ENCODE measurements at places on chromosomes 7 and 10.

- DNase-seq, result no peak
Observed at GRCh38 chr7:2539031-2539911, 16.1 kb downstream of the BRAT1 start.

GRCh38 chr10:97321804-97322190 is 2.7 kb downstream of the FRAT1 start:
- DNase-seq, result no peak

GRCh38 chr7:767941-768731 is 41.1 kb upstream of the PRKAR1B start:
- no peak for DNase-seq

- no peak for DNase-seq
Observed at GRCh38 chr7:34157137-34157536, 251.8 kb downstream of the BMPER start.

DNA sequence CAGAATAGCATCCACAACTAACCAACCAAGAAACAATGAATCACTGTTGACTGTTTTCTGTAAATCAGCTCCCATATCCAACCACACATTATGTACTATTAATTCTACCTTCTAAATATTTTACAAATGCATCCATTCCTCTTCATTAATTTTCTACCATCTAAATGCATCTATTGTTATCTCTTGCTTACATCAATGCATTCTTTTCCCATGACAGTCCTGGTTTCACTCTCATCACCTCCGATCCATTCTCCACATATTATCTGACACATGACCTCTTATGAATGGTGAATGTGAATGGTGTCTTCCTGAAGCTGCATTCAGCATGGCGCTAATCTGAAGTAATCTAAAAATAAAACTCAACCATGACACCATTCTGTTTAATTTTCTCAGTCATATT is 153.8 kb upstream of the CALCR start:
- DNase-seq, result no peak

GRCh38 chr7:37354656-37355131 is 94.0 kb downstream of the ELMO1 start:
- no peak for DNase-seq

DNA sequence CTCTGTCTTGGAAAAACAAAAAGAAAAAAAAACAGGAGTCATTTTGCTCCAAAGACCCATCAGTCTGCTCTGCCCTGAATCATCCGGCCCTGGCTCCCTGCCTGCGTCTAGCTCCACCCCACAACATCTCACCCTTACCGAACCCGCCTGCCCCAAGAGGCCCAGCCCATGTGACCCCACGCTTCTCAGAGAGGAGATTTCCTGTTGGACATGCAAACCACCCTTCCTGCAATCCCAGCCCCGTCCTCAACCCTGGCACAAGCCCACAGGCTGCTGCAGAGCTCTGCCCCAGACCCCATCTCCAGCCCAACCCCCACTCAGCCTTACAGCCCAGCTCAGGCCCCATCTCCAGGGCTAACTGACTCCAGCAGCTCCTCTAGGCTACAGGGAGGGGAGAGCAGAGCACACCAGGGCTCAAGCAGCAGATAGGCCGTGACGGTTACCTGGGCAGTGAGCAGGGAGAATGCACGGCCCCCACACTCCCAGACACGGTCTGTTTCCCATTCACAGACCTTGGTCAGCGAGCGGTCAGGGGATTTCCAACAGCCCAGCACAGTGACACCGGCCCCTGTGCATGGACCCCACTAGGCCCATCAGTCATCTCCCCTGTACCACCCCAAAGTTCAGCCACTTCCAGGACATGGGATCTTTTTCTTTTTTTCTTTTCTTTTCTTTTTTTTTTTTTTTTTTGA is 69.9 kb upstream of the GTF2I start:
- DNase-seq, result no peak

DNA sequence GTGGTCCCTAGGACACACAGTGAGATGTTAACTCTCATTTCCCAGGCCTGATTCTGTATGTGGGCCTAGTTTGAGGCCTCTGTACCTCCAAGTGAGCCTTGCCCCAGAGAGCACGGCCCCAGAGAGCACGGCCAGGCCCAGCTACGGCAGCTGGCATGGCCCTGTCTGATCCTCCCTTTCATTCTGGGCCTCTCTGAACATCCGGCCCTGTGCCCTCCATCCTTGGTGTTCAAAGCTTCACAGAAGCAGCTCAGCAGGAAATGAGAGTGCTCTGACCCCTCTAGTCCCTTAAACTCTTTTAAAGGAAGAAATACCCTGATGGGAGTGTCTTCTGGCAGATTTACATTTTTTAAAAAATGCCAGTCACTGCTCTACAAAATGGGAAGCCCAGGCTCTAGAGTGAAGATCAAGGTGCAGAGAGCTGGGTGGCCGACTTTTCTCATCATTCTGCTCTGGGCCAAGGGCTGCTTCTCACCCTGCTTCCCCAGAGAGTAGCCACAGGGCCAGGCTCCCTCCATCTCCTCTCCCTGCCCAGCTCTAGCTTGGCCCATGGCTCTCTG is 171.9 kb downstream of the RPS24 start:
- DNase-seq, result no peak

GRCh38 chr7:83791737-83792136 is 142.8 kb upstream of the SEMA3E start:
- no peak for DNase-seq

GRCh38 chr7:107847168-107847835 is 43.7 kb upstream of the DLD start:
- no peak for DNase-seq

- DNase-seq, result no peak
Observed at GRCh38 chr10:124869941-124870340, 68.3 kb downstream of the ABRAXAS2 start.

DNA sequence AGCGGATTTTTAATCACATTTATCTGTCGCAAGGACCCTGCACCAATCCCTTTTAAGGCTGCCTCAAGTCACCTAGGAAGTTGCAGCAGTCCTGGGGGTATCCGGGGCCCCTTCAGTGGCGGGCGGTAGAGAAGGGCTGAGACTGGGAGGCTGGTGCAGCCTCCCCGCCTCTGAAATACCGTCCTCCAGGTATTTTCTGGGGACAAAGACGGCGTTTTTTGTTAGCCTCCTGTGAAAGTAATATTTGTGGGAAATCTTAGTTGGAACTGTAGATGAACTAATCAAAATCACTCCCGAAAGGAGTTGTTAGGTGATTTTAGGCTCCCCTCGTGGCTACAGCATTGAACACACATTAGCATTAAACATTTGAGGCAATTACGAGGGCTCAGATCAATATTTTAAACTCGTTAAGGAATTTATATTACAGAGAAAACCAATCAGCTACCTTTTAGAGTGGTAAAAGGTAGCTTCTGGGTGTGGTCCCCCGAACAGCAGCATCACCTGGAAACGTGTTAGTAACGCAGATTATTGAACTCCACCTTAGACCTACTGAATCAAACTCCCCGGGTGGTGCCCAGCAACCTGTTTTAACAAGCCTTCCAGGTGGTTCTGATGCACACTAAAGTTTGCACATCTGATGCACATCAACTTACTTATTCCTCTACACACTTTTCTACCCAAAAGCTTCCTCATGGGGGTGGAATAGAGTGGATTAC is 530 bp upstream of the ANXA7 start:
- no peak for DNase-seq

DNA sequence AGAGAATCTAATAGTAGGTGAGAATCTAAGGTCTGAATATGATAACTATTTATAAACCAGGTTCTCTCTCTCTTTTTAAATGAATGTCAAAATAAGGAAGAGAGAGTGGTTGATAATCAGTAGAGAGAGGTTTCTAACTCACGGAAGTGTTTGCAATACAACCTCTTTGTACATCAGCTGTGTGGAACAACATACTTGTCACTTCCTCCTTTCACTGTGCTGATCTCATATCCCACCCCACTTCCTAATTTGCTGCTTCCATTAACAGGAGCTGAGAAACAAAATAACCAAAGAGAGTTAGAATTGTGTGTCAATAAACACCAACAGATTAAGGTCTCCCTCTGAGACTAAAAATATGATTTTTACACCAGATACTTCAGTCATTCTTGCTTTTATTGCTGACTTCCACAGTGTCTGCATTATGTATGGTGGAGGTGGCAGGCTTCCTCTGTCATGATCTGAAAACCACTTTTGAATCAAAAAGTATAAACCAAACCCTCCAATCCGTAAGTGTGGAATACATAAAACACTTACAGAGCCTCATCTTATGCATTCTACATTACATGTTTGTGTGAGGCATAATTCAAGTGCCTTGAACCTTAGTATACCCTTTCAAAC is 25.0 kb downstream of the CACUL1 start:
- DNase-seq, result no peak

GRCh38 chr7:37371755-37372154 is 76.9 kb downstream of the ELMO1 start:
- no peak for DNase-seq

DNA sequence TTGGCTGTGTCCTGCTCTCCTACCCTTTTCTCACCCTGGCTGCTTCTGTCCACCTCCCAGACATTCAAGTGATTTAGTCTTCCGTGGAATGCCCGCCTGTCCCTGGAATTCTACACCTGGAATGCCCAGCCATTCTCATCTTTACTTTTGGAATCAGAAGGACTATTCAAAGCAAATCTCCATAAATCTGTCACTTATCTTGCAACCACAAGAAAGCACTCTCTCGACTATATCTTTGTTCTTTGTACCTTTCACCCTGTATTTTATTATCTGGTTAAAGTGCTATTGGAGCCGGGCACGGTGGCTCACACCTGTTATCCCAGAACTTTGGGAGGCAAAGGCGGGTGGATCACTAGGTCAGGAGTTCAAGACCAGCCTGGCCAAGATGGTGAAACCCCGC is 79.3 kb upstream of the KMT2E start:
- no peak for DNase-seq

DNA sequence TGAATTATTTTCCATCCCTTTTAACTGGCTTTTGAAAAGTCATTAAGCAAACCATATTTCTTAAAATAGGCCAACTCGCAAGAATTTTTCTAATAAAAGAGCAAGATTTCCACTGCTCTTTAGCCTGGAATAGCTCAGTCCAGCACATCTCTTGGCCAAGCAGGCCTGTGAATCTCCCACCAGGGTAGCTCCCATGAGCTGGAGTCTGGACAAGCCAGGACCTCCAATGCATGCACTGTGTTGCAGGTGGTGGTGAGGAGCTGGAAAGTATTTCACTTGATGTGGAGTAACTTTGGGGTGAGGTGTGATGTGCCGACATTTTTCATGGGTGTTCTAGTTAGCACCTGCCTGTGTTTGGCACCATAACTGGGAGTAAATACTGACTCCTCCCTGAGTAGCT is 117.3 kb upstream of the TBX20 start:
- DNase-seq, result no peak

- DNase-seq, result no peak
Observed at GRCh38 chr10:70791386-70792039, 6.3 kb upstream of the TBATA start.

DNA sequence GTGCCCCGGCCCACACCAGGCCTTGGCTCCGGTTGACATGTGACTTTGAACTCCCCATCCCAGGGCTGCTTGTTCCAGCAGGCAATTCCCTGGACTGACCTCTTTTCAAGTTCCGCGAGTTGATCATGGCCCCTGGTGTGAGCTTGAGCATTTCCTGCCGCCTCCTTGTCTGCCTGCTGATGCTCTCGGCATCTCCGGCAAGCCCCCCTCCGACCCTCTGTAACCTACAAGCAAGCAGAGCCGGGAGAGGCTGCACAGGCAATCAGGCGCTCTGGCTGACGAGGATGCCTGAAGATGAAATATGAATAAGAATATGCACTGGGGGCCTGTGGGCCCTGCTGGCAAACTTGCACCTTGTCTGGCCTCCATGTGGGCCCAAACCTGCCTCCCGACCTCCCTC is 304.9 kb upstream of the MKI67 start:
- no peak for DNase-seq

DNA sequence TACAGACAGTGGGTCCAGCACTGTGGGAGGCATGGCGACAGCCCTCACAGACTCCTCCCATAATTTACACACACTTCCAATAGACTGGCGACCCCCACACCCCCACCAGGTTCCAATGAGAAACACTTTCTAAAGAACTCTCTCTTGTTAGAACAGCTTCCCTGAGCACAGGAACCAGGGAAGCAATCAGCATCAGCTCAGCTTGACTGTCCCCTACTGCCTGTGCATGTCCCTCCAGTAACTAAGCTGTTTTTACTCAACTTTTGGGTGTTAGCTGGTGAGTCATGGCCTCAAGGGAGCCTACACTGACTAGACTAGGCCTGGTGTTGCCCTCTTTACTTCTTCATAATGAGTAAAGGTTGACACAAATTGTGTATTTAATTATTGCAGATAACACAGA is 32.6 kb upstream of the HERPUD2 start:
- DNase-seq, result no peak

DNA sequence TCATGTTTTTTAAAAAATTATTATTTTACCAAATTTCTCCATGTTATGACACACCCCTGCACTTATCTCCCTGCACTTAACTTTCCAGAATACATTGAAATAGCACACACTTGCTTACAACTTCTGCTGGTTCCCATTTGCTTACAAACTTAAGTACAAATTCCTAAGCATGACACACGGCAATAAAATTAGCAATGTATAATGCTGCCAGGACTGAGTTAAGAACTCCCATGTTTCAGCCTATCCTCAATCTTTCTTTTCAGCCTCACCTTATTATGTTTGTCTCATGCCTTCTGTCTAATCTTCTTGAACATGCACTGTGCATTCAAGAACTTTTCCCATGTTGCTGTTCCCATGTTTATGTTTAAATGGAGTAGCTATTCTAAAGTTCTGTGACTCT is 40.8 kb downstream of the PRPS1L1 start:
- no peak for DNase-seq

- DNase-seq, result no peak
Observed at GRCh38 chr10:8712656-8713055, 658.2 kb downstream of the GATA3 start.

DNA sequence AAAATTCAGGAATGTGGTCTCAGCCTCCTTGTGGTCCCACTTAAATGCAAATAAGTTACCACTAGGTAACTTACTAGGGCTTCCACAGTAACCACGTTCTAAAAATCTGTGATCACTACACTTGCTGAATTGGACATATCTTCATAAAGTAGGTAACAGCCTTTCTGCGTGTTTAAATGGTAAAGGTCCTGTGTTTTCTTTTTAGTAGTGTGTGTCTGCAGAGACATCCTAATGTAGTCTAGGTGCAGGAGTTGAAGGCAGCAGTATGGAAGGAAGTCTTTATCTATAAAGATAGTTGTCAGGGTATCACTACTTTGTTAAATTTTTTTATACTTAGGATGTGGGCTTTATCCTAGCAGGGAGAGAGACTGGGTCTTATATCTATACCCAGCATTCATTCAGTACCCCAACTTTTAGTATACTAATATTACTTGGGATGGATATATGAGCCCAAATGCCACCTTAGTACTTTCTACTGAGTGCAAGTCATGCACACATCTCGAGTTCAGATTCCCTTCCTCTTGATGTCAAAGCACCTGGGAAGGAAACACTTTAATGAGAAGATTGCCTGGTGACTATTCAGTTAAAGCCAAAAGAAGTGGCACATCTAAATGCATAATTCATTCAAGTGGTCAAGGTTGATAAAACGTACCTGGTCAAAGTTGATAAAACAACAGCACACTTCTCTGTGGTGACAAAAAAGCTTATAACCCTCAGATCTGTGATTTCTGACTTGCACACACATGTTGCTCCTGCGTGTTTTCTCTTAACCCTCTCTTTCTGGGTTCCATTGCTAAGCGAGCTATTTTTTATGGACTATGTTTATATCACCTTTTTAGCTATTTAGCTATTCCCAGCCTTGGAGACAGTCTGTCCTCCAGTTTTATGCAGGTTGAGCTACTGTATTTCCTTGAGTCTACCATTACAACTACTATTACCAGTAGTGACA is 281.1 kb upstream of the DKK1 start:
- DNase-seq, result no peak

GRCh38 chr10:12777840-12778585 is 223.5 kb downstream of the CCDC3 start:
- DNase-seq, result no peak
